ENCODE measurements at places on chromosomes 5 and 9.

DNA sequence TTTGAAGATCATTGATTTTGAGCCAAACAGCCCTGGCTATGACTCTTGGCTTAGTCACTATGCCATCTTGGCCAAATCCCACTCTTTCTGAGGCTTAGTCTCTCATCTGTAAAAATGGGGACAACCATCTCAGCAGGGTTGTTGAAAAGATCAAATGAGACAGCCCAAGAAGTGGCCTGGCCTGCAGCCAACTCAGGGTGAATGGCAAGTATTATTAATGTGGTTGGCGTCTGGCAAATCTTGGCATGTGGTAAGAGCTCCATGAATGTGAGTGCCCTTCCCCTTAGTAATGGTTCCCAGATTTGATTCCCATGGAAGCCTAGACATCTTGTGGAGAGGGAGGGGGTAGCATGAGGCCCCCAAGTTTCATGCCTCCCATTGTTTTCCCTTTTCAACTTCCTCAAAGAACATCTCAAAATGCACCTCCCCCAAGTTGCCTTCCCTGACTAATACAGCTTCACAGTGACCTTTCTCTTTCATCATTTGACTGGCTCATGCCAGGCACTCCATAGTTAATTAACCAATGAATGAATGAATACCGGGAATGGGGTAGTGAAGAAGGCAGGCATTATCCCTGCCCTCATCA, 11.8 kb upstream of the TGFBI start:
- no peak for DNase-seq

DNA sequence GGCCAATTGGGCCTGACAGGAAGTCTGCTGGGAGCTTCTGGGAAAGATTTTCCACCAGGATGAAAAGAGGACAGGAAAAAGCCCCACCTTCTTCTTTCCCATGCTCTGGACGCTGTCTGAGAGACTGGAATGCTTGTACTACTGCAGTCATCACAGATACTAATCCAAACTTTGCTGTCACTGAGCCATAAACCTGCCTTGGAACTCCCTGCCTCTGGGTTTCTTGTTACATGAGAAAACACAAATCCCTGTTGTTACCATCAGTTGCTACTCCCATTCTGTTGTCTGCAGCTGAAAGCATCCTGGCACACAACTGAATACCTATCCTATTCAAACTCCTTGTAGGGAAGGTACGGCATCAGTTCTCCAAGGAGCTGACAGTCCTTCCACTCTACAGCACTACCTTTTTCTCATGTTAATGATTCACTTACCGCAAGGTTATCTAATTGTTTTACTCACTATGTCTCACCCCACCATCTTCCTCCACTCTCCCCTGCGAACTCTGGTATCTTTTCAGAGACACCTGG, 167.5 kb downstream of the CDK5RAP2 start:
- DNase-seq, result no peak

DNA sequence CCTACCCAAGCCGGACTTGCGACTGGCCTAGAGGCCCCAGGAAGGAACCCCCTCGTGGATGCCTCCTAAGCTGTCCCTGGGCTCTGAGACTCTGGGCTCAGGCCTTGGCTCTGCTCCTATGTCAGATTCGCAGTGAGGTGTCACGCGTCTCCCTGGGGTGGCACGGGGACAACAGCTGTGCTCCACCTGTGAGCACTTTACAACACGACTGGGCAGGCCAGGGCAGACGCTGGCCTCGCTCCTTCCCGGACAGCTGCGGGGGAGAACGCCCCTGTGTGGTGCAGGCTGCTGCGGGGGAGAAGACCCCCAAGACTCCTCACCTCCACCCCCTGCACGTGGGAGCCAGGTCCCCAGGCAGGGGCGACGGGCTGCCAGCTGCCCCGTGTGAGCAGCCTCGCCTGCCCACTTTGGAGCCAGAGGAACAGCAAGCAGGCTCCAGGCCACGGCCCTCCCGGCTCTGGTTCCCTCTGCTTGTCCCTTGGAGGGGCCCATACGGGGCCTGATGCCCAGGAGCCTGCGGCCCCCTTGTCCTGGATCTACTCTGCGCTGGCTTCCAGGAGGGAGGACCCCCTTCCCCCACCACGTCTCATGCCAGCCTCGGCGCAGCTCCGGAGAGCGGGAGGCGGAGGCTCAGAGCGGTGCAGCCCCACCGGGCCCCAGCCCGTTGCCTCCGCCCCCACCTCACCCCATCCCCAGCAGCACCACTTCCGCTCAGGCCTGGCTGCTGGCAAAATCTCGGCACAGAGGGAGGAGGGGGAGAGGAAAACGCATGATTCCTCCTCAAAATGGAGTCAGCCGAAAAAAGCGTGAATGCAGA, 36.0 kb downstream of the SARDH start:
- no peak for DNase-seq

DNA sequence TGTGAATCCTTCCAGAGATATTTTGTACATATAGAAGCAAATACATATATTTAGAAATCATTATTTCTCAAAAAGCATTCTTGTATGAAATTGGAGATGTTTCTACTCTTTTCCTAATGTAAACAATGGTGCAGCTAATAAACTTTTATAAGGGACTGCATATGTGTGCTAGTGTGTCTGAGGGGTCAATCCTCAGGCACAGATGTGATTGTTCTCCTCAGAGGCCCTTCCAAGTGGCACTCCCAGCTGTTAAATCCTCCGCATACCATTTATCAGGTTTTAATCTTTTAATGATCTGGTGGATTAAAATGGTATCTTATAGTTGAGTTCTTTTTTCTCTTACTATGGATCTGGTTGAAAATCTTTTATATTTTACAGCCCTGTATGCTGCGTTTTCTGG, 5.6 kb upstream of the OMD start:
- no peak for DNase-seq

DNA sequence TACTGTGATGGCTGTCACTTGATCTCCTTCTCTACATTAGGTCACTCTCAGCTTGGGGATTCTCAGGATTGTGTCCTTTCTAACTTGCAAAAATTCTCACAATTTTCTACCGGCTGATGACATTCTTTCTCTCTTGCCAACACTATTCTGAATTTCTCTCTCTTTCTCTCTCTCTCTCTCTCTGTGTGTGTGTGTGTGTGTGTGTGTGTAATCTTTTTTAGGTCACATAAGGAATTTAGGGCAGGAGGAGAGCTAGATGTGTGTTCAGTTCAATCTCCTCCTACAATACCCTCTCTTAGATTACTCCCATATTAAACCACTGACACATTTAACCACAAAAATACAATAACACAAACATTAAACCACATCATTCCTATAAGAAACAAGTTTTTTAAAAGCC, 242.3 kb upstream of the NREP start:
- no peak for DNase-seq

DNA sequence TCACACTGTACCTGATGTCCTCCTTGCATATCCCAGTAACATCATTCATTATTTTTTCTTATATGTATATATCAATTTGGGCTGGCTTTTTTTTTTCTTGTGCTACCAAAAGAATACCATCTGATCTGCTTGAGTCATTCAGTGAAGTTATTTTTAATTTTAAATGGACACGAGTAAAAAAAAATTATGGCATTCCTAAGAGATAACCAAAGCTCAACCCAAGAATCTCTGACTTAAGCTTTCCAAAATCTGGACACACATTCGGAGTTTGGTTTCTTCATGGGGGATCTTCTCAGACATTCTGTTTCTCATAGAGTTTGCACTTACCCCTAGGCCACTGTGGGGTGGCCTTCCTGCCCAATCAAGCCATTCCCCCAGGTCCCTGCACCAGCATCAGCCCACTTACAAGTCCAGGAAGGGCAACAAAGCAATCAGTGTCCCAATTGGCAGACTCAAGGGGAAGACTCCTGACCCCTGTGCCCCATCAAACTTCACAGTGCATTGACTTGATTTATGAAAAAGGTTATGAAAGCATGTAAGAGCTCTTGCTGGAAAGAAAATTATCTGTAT, 49.2 kb upstream of the SPDL1 start:
- DNase-seq, result no peak

DNA sequence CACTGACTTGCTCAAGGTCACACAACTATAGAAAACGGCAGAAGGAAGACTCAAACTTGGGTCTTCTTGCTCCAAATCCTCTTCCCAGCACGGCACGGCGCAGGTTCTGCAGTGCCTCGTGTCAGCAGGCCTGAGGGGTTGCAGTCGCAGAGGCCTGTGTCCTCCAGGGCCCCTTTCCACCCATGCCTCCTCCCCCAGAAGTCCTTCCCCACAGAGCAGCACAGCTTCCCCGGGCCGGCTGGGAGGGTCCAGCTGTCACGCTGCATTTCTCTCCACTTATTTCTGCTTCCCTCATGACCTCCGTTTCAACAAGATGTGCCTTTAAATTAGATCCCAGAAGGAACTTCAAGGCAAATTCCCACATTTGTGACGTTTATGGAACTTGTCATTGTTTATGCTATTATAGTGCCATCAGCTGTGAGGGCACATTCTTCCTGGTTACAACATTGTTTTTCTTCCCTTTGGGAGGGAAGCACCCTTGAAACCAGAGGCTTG, 148.4 kb downstream of the C5orf15 start:
- DNase-seq, result no peak

- DNase-seq, result no peak
These were observed 167.1 kb downstream of the PAM start for GRCh38 chr5:102922111-102922720.

DNA sequence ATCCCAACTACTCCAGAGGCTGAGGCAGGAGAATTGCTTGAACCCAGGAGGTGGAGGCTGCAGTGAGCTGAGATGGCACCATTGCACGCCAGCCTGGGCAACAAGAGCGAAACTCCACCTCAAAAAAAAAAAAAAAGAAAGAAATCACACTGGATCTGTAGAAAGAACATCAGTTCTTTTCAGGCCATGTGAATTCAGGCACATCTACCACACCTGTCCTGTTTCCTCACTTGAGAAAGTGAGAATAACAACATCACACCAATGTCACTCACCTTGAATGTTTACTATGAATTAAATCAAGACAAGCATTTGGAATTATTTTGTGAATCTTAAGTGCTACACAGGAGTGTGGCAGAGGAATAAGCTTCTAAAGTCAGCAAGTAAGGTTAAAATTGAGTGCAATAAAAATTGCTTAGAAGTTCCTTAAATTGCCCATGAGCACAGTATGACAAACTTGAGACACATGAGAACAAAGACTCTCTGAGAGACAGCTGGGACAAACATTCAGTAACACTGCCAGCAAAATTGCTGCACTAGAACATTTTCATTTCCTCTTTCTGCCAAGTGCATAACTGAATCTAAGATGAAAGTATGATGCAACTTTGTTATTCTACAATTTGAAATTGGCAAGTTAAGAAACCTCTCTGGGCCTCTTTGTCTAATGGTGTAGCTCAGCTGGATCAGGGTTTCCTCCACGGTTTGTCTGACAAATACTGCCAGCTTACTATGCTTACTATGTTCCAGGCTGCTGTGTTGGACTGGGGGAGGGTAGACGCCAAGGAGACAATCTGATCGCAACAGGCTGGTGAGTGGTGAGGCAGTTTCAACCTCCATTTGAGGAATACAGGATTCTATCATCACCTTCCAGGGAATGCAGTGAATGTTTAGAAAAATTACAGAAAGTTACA, 1.9 kb upstream of the RIC1 start:
- no peak for DNase-seq

GRCh38 chr5:101943784-101944183, 352.3 kb downstream of the SLCO4C1 start:
- no peak for DNase-seq

- DNase-seq, result no peak
These were observed 4.3 kb downstream of the IL17B start for GRCh38 chr5:149374801-149375200.

DNA sequence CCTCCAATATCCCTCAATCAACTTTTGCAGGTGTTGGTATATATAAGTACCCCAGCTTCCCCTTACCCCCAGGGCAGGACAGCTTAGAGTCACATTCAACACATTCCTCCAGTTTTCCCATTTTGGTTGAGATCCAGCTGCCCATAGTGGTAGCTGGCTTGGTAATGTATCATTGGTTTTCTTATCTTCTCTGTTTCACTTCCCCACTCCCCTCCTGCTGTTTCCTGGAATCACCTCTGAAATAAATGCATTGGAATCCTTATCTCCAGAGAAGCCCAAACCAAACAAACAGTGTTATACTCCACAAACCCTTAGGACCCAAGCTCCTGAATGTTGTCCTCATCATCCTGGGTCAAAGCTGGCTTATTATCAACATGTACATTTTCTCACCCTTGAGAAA, 184.8 kb downstream of the TMEM38B start:
- no peak for DNase-seq

GRCh38 chr5:145157841-145158240, 677.3 kb downstream of the PRELID2 start:
- no peak for DNase-seq

DNA sequence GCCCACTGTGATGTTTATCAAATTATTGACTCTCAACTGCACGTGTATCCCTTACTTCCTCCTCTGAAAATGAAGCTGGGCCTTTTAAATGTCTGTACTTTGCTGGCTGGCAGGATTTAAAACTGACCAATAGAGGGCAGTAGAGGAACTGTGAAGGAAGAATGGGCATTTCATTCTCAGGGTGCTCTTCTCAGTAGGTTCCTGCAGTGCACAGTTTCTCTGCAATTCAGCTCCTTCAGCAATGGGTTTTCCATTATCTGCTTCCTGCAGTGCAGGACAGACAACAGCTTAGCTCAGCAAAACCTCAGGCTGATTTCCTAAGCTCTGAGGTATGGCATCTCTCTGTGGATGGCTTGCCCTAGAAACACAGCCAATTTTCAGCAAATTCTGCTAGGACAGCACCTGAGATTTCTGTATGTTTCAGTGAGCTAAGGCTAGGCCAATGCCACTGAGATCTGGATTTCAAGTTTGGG, 298.4 kb upstream of the PRDM9 start:
- DNase-seq, result no peak

DNA sequence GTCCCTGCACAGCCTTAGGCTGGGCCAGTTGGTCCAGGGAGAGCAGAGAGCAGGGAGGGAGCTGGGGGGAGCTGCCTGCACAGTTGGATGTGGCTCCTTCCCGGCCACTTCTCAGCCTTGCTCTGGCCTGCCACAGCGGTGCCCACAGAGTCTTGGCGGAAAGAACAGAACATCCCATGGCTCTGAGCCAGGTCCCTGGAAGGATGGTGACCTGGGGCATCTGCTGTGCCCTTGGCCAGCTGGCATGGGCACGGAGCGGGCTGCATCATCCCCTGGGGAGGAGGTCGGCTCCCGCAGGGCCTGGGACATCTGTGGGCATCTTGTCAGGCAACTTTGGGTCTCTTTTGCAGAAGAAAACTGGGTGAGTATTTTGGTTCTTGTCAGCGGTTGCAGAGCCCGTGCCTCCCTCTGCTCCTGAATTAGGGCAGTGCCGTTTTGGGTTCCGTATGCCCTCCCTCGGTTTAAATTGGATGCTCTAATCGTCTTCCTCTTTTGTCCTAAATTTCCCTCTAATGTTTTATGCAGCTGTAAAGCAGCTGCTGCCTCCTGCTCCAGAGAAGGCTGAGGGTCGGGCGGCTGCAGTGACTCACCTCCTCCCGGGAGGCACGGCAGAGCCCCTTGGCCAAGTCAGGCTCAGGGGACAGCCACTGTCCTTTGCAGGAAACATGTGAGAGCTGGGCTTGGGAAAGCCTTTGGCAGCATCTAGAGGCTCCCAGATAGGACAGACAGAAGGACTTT, 10.5 kb upstream of the NACC2 start:
- DNase-seq, result no peak

DNA sequence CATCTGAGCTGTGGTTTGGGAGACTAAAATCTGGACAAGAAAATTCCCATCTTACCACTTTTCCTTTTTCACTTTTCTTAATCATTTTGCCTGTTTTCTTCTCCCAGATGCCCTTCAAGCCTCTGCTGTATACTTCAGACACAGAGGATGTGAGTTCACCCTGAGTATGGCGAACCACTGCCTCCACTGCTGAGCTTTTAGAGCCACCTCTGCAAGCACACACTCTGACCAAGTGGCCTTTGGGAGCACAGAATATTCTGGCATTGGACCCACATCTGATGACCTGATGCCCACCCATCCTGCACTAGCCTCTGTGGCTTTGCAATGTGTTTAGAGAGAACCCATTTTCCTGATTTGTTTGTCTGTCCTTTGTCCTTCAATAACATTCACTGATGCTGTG, 32.5 kb downstream of the TERT start:
- no peak for DNase-seq
